Activated CD4-positive, alpha-beta memory T cell treated with anti-CD3 and anti-CD28 coated beads, Interleukin-2, amount 10 ng/mL, durations not matched to agents 7 days and 5 days (primary cell): ENCODE measurements at places on chromosomes 6 and 20. TPM values are rescaled to one million over a fixed set of nuclear protein-coding genes. Genes with fewer than 3 reads are reported as not detected.

Gene WFDC10B
- not detected for total RNA-seq

Gene OR12D3
- total RNA-seq, result not detected

- DNase-seq, result no peak
Measured at GRCh38 chr20:32527052-32527446, 58.1 kb downstream of the NOL4L start.

- DNase-seq, result no peak
Measured at GRCh38 chr20:38021087-38021772, 12.0 kb downstream of the TTI1 start.

DNA sequence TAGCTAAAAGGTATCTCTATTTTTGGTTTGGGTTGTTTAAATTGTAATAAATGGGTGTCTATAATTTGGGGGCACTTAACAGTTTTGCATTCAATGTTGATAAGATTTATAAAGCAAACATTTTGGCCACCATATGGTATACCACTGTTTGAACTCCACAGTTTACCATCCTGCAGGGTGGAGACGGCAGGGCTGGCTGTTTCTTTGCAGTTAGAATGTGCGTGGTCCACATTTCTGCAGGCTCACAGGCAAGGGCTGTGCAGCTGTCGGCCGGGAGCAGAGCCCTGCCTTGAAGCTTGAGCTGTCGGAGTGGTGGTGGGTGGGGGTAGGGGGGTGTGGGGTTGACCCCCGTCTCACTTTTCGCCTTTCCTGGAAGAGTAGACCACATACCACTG lies 135.9 kb downstream of the CDH4 start:
- no peak for DNase-seq

Gene EFCAB8
- 0.25 TPM for total RNA-seq

Gene KIAA0408
- total RNA-seq, result 12.2 TPM

DNA sequence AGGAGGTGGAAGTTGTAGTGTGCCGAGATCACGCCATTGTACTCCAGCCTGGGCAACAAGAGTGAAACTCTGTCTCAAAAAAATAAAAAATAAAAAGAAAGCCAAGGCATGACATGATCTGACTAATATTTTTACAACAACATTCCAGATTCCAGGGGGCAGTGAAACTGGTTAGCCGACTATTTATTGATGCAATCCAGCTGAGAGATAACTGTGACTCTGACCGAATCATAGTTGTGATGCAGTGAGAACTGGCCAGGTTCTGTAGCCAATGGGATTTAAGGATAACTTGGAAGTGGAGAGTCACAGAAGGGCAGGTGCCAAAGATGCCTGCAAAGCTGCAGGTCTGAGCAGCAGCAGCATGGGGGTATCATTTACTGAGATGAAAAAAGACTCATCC lies 82.9 kb upstream of the TSHZ2 start:
- DNase-seq, result no peak

- DNase-seq, result no peak
Measured at GRCh38 chr6:157454762-157455714, 74.0 kb downstream of the ZDHHC14 start.

Gene B4GALT5
- total RNA-seq, result 22.4 TPM

Gene OPRL1
- 1.6 TPM for total RNA-seq

Gene RUNX2
- total RNA-seq, result 43.4 TPM

GRCh38 chr20:58135441-58136148 lies 92.9 kb downstream of the ANKRD60 start:
- peak; percentile 12 for DNase-seq

GRCh38 chr6:132136981-132137380 lies 185.8 kb upstream of the CCN2 start:
- no peak for DNase-seq

DNA sequence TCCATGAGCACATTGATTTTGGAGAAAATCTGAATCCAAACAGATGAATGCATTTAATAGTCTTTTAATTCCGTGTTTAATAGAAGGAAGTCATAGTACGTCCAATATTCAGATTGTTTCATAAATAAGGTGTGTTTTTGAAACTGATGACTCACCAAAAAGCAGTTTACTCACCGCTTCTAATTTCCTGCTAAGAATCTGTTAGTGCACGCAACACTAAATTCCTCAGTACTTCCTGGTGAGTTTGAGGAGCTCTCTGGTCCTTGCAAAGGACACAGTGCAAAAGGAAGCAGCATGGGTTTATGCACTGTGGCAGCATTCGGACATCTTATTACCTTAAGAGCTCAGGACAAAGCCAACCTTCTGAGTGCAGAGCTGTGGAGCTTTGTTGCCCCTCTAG lies 2.3 kb upstream of the ADGRF1 start:
- DNase-seq, result no peak

DNA sequence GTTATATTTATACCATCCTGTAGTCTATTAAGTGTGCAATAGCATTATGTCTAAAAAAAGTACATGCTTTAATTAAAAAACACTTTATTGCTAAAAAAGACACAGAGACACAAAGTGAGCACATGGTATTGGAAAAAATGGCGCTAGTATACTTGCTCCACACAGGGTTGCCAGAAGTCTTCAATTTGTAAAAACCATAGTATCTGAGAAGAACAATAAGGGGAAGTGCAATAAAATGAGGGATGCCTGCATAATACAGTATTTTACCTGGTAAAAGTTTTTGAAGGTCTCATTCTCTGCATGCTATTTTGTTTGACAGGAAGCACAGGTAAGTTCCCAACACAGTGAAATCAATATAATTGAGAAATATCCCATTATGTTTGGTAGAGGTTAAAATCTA lies 1.6 kb downstream of the NOX3 start:
- DNase-seq, result no peak

Gene ABHD16B
- not detected for total RNA-seq

GRCh38 chr6:150324044-150324443 lies 44.8 kb upstream of the IYD start:
- no peak for DNase-seq

Gene CFAP206
- total RNA-seq, result not detected

- DNase-seq, result no peak
Measured at GRCh38 chr6:15253203-15254022, 7.5 kb downstream of the JARID2 start.

DNA sequence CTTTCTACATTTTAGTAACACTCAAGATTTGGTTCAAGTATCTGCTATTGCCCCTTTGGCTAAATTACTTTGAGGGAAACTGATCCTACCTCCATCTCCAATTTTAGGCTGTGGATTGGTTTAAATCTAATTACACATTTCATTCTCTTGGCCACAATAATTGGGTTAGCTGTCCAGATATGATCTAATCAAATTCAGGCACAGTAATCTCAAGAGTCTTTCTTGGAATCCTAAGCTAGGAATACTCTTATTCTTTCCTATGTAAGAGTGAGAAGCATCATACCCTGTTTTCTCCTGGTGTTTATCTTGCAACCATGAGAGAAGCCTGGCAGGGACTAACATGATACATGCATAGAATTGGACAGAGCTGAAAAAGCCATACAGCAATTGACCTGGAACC lies 300.4 kb upstream of the MARCKS start:
- DNase-seq, result no peak

DNA sequence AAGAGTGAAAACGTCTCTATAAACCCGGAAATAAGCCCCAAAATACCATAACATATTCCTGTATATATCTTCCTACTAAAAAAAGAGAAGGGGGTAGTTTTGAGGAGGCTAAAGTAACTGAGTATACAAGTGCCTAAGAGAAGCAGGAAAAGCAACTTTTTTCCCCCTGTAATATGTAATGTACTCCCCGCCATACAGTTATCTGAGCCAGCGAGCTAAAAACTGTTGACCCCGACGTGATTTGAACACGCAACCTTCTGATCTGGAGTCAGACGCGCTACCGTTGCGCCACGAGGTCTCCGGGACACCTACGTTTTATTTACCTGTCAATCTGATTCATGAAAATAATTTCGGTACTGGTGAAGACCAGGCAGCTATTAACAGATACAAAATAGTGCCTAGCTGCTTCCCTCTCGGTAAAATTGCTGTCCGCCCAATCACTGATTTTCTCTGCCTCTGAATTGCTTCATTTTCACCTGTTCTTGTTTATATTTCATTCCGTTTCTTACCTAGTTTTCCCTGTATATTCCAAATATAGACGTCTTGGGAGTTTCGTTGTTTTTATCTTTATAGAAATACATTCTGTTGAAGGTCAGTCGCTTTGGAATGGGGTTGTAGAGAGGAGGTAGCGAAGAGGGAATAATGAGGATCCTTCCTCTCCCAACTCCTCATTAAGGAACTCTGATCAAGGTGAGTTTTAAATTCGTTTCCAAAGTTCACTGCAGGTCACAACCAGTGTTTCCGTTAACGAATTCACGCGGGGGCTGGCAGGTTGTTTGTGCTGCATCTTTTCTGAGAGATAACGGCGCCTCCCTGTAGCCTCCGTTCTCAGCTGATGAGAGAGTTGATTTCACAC lies 33.6 kb upstream of the BTN3A2 start:
- DNase-seq, result peak; percentile 54

DNA sequence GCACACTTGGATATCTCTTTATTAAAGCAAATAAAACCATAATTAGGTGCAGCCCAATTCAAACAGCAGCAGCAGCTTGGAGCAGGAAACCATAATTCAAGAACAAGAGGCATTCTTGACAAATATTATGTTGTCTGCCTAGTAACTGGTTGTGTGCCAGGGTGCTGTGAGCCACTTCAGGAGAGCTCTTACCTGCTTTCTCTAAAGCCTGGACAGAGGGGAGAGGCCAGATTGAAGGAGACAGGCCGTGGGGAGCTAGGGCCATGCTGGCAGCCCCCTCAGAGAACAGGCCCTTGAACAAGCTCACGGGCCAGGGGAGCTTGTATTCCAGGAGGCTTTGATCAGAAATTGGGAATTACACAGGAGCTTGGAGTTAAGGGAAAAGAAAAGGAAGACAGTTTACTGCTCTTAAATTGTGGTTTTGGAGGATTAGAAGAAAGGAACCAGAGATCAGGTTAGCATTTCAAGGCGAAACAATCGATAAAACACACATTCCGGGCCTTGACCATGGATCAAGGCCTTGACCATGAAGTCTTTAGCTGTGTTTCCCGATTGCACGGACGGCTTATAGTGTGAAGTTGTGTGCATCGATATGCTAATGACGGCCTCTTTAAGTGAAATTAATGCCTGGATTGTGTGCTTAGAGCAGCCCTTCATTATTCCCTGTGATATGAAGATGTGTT lies 69.8 kb upstream of the NKX2-2 start:
- DNase-seq, result no peak

Gene PTCHD4
- not detected for total RNA-seq

GRCh38 chr6:42387336-42387735 lies 64.4 kb downstream of the TRERF1 start:
- DNase-seq, result peak; percentile 37

DNA sequence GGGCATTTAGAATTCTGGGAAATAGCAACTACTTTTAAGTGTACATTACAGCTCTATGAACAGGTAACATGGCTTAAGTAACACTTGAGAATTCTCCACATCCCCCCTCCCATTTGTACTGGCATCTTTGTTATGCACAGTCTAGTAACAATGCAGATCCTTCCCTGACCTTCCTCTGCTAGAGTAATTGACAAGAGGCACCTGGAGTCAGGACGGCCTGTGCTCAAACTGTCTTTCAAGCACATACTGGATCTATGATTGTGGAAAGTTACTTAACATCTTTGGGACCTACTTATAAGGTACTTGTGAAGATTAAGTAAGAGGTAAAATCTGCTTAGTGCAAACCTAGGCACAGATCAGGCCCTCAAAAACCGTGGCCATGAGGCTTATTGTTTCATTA lies 21.9 kb upstream of the GSTA3 start:
- DNase-seq, result no peak

DNA sequence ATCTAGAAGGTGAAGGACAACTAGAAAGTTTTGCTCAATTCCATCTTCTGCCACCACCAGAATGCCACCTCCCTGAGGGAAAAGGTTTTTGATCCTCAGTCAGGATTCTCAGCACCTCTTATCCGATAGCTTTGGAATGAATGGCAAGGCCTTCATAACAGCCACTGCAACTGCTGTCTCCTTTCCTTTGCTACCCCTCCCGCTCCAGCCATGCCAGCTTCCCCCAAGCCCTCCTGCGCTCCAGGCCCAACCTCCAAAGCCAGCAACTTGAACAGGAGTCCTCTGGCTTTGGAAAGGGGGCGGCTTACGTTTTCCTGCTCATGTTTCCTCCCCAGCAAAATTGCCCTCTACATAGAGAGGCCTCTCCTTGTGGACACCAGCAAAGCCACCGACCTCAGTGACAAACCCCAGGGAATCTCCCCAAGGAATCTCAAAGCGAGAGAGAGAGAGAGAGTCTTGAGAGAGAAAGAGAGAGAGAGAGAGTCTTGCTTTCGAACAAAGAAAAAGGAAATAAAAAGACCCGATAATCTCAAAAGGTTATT lies 420 bp upstream of the BTN2A1 start:
- peak; percentile 24 for DNase-seq

- no peak for DNase-seq
Measured at GRCh38 chr6:105873799-105874198, 212.3 kb upstream of the PRDM1 start.

GRCh38 chr6:154752022-154752421 lies 18.8 kb downstream of the SCAF8 start:
- no peak for DNase-seq

Gene RIPPLY2
- total RNA-seq, result not detected

- DNase-seq, result no peak
Measured at GRCh38 chr6:107264357-107264840, 149.1 kb upstream of the BEND3 start.

Gene RRAGD
- 11.3 TPM for total RNA-seq

Gene KIF13A
- total RNA-seq, result not detected

DNA sequence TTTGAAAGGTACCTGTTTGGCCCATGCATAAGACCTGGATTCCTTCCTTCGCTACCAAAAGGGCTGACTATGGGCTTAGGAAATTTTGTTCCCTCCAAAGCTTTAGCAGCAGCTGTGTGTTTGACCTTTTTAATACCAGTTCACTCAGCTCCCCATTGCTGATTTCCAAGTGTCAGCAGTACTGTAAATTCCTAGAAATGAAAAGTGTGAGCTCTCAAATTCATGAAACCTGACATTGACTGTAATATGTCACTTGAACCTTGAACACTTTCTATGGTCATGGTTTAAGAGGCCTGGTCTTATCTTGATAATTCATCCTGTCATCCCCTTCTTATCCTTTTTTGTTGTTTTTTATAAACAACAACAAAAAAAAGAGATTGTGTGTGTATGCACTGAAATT lies 31.7 kb downstream of the STAU1 start:
- no peak for DNase-seq

Gene TREML2
- 21.5 TPM for total RNA-seq

- DNase-seq, result no peak
Measured at GRCh38 chr6:122116119-122116834, 283.2 kb upstream of the HSF2 start.

GRCh38 chr6:39076623-39077535 lies 28.3 kb downstream of the GLP1R start:
- DNase-seq, result no peak

Gene NDUFAF4
- total RNA-seq, result 26.1 TPM

- DNase-seq, result no peak
Measured at GRCh38 chr6:31430449-31430848, 27.1 kb downstream of the MICA start.

GRCh38 chr20:34049897-34050695 lies 56.4 kb downstream of the RALY start:
- DNase-seq, result no peak

Gene ZNF512B
- total RNA-seq, result 16.7 TPM

GRCh38 chr20:10720565-10720964 lies 46.8 kb upstream of the JAG1 start:
- no peak for DNase-seq

Gene HLA-DRB5
- total RNA-seq, result 14.0 TPM

Gene MDFI
- not detected for total RNA-seq

Gene LY86
- total RNA-seq, result 1.7 TPM
